ENCODE measurements at places on chromosomes 3 and 15.
A peak's percentile ranks its signal among the peaks of the same experiment; 100 is the strongest.

- no peak for DNase-seq
Observed at GRCh38 chr3:136937851-136938250, 19.9 kb upstream of the IL20RB start.

DNA sequence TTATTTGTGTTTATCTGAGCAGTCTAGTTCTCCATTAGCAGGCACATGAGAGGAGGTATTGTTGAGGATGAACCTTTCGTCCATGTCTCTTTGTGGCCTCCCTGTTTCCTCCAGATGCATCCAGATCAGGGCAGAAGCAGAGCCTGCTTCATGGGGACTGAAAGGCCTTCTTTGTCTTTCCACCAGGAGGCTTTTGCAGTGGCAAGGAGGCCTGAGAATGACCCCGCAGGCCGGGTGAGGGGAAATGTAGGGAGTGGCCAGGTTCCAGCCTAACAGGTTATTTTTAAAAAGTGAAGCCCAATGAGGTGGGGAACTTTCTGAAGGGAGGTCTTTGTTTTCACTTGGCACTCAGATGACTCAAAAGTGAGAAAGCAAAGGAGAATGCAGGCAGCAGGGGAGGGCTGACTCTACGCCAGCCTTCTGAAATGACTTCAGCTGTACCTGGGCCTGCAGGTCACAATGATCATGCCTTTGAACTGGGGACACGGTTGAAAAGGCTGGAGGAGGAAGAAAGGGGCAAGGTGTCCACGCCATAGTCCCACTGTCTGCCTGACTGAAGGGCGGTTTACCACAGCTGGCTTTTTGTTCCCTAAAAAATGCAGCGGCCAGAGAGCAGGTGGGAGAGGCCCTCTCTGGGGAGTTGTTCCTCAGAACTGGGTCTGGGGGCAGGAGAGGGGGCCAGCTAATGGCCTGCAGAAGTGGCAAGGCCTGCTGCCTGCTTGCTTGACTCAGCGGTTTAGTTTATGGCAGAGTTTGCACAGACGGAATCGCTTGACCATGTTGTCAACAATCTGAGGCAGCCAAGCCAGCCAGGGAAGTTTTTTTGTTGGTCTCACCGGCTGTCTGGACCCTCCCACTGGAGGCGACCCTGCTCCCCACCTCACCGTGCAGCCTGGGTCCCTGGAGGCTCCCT, 28.7 kb downstream of the CMTM7 start:
- DNase-seq = peak; percentile 89

DNA sequence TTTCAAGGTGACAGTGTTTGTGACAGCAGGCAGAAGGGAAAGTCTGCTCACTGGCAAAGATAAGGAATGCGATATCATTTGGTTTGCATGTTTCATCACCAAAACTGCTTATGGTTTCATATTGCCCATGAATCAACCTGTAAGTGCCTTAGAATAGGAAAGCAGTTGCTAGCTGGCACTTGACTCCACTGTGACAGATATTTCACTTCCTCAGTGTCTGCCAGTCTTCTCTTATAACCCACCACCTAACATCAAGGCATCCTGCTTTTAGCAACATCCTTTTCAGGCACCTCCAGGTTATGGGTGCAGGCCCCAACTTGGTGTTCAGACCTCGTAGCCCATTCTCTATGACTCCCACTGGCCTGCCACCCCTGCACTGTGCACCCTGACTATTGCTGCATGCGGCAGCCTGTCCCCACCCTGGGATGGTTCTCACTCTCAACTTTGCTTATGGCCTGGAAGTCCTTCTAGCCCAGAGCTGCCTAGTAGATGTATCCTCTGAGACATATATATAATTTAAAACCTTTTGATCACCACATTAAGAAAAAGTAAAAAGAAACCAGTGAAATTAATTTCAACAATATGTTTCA, 154.4 kb upstream of the RARB start:
- no peak for DNase-seq

GRCh38 chr3:168782193-168782592, 686.5 kb upstream of the GOLIM4 start:
- DNase-seq = no peak

DNA sequence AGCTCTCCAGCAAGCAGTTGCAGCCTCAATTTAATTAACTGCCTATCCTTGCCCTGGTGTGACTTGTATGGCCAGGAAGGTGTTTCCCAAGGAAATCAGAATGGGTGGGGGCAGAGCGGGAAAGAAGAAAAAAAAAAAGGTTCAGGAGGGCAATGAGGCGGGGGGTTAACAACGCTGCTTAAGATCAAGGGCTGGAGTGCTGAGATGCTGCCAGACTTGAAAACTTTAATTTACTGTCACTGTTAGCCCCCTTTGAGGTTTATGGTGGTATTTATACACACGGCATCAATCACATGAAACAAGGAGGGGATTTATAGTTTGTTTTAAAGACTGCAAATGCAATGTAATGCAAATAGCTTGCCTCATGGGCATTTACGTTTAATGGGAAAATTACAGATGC, 319.4 kb upstream of the NR2F2 start:
- DNase-seq = no peak

DNA sequence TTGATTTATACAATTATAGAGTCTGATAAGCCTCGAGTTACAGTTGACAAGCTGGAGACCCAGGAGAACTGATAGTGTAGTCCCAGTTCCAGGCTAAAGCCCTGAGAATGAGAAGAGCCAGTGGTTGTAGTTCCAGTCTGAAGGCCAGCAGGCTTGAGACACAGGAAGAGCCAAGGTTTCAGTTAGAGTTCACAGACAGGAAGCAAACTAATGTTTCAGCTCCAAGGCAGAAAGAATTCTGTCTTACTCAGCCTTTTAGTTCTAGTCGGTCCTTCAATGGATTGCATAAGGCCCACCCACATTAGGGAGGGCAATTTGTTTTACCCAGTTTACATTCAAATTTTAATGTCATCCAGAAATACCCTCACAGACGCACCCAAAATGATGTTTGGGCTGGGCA, 102.7 kb downstream of the CDIN1 start:
- no peak for DNase-seq

DNA sequence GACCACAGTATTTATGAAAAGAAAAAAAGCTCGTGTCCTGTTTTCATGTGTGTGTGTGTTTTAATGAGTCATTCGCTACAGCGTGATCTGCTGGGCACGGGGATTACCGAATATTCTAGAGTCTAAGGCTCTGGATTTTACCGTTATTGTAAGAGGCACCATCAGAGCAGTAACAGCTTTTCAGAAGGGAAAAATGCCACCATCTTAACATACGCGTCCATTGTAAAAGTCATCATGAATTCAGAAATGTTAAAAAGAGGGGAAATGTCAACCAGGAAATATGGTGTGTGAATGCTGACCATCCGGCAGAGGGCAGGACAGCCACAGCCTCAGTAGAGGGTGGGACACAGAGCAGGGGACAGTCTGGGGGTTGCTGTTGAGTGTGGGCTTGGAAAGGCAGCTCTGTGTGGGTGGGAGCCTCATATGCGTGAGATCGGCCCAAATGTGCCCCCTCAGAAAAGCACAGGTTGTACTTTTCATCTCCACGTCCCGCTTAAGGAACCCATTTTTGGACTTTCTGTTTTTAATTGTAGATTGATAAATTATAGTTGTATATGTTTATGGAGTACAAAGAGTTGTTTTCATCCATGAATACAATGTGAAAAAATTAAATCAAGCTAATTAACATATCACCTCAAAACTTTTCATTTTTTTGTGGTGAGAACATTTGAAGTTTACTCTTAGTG, 69.6 kb downstream of the ASB7 start:
- DNase-seq = no peak

- no peak for DNase-seq
Observed at GRCh38 chr3:51642462-51642861, 28.6 kb upstream of the TEX264 start.

DNA sequence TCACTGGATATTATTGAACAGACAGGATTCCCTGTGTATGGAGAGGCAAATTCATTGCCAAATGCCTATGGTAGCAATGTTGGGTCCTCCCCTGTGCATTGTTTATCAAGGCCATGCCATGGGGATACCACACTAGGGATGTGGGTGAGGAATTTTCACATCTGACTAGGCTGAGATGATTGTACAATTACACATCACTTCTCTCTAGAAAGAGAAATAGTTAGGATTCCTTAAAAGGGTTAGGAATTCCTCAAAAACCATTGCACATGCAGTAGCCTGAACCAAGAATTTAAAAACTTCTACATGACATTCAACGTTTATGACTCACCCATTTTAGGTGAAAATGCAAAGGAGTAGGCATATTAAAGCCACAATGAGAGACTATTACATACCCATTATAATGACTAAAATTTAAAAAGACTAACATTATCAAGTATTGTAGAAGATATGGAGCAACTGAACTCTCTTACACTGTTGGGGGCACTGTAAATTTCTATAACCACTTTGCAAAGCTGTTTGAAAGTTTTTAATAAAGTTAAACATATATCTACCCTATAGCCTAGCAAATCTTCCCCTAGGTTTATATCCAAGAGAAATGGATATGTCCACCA, 175.9 kb downstream of the THRB start:
- DNase-seq = peak; percentile 59

- DNase-seq = no peak
Observed at GRCh38 chr15:99604865-99605264, 39.1 kb downstream of the MEF2A start.

GRCh38 chr3:119433613-119434325, 29.6 kb downstream of the TMEM39A start:
- DNase-seq = no peak

GRCh38 chr3:120506076-120506827, 55.5 kb upstream of the FSTL1 start:
- DNase-seq = no peak

DNA sequence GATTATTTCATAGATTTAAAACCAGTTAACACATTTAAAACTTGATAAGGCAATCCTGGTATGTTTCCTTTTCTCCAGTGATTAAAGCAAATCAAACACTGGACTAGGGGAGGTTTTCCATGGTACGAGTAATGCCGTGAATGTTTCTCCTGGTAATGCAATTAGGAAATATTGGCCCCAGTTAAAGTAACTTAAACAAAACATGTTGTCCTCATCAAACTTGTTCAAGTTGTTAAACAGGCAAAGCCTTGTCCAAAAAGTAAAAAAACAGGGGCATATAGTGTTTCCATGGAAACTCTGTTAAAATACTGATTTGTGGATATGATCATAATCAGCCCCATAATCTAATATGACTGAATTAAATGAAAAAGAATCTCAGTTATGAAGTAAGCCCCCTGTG, 13.1 kb upstream of the LRTM1 start:
- no peak for DNase-seq

GRCh38 chr3:31300456-31301443, 232.0 kb upstream of the STT3B start:
- no peak for DNase-seq

DNA sequence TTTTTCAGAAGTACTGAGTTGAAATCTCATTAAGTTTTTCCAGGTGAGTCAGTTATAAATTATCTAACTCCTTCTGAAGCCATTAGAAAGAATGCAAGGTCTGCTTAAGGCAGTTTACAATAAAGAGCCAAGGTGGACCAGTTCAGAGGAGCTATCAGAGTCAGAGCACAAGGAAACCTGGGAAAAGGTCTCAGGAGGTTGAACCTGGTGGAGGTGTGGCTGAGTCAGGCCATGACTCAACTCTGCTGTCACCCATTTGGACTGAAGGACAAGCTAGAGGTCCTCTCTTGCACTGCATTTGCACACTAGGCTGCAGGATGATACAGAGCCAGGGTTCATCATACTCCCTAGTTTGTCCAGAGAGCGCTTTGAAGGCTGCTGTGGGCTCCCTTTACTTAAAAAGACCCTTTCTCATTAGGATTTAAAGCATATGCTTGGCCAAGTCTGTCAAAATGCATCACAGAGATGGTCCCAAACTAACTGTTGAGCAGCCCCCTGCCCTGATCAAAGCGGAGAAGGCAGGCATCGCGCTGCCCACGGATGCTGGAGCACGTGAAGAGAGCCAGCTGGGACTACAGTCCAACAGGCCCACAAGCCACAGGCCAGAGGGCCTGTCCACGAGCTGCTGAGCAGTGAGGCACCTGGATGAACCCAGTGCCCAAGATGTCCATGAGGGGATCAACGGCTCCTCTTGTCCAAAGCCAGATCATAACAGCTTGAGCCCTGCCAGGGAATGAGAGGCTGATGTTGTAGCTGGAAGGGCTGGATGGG, 26.0 kb upstream of the MRPS22 start:
- no peak for DNase-seq

- no peak for DNase-seq
Observed at GRCh38 chr3:39090922-39091321, 16.5 kb downstream of the GORASP1 start.

DNA sequence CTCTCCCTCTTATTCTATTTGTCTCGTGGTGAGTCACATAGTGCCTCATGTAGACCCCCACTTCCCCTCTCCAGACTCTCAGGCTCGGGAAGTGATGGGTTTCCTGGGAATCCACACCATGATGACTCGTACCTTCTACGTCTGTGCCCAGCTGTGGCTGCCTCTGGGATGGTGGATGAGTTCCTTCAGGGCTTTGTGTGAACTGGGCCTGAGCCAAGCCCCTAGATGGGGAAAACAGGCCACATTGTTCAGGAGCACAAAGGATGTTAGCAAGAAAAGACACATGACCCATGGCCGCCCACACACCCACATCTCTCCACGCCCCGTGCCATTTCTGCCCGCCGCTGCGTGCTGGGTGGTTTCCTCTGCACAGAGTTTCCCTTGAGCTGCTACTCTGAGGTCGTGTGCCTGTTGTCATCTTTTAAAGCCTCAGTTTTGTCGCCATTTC, 10.5 kb downstream of the ISG20 start:
- DNase-seq = peak; percentile 89

- no peak for DNase-seq
Observed at GRCh38 chr15:92521624-92522008, 127.9 kb downstream of the ST8SIA2 start.

DNA sequence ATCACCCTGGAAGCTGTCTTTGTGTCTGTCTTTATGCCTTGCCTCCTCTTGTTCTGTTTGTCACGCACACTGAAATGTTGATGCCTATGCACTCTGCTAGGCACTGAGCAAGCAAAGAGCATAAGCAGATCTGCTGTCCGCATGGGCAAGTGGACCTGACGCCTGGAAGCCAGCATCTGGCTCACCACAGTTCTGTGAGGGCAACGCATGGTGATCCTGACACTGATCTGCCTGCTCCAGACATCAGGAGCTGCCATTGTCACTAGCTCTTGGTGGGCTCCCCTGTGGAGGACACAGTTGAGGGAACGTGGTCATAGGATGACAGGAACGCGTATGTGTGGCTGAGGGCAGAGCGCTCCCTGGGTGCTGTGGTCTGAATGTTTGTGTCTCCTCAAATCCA, 234.6 kb downstream of the ADAMTS17 start:
- peak; percentile 43 for DNase-seq

GRCh38 chr15:90106522-90107117, 4.4 kb upstream of the IDH2 start:
- DNase-seq = no peak

DNA sequence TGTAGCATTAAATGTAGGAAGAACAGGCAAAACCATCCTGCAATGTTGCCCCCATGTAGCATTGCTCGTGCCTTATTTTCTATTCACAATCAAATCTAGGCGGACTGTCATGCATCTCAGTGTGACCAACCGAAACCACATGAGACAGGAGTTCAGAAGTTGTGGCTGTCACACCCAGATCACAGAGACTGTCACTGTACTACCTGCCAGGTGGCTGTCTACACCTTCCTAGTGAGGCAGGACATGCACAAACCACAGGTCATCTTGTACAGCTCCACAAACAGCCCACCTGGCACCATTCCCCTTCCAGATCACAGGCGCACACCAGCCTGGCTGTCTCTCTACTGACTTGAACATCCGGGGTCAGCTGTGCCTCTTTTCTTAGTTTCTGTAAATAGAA, 392.8 kb downstream of the OCA2 start:
- no peak for DNase-seq

- DNase-seq = no peak
Observed at GRCh38 chr3:167991213-167991612, 104.5 kb downstream of the GOLIM4 start.
